NCI-H1694 treated with DMSO at 0.1 percent for 48 hours (cell line): ENCODE measurements at places on chromosomes 12 and 14.

DNA sequence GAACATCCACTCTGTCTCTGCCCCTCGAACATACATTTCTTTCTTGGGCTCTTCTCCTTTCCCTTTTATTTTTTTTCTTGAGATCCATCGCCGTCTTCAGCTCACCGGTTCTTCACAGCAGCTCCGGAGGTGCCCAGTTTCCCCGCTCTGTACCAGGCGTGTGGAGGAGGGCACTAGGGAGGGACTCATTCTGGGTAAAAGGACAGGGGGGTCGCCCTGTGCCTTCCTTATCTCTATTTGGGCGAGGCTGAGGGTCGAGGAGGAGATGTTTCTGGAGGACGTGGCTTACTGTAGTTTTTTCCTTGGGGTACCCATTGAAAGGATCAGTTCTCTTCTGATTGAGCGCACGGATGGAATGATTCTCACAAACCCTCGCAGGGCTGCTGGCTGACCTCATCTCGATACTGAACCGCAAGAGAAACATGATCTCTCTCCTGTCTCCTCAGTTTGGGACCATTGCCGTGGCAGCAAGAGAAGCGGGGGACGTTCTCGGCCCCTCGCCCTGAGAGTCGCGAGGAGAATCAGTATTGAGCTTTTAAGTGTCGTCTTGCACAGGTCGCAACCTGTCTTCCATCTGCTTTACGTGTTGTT is 386 bp downstream of the LIN52 start:
- DNase-seq, result no peak

GRCh38 chr12:49227713-49228112 is 37.2 kb upstream of the TUBA1C start:
- DNase-seq, result peak; percentile 85

DNA sequence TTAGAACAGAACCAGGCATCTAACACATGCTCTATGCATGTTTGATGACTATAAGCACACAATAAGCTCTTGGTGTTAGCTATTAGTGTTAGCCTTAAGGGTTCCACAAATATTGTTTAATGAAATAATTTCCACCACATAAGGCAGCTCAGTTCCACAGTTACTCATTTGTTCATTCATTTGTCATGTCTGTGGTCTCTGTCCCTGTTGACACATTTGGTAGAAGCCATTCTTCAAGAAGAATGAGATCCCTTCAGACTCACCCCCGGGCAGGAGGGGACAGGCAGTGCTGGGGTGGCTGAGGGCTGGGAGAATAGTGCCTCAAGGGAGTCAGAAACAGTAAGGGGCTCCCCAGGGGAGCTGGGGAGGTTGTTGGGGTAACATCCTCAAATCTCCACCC is 3.7 kb upstream of the FAIM2 start:
- no peak for DNase-seq

- no peak for DNase-seq
Observed at GRCh38 chr12:109523504-109523903, 46.1 kb downstream of the UBE3B start.

DNA sequence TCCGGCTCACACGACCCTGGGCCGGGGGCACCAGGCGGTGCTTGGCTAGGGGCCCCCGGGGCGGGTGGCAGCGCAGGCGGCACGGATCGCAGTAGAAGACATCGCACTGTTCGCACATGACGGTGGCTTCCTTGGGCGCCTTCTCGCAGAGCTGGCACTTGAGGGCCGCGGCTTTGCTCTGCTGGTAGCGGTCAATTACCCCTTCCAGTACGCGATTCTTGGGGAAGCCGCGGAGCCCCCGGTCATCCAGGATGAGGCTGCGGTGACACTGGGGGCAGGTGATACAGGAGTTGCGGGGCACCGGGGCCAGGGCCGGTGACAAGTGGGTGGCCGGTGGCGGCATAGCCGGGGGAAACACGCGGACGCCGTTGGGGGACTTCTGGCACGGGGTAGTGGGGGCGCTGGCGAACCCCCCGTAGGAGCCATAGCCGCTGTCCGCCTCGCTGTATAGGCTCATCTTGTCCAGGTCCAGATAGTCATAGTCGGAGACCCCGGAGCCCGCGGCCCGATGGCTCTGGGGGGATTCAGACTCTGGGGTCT is 553 bp downstream of the TRIM9 start:
- no peak for DNase-seq

GRCh38 chr12:79897617-79898016 is 37.3 kb downstream of the PPP1R12A start:
- no peak for DNase-seq

DNA sequence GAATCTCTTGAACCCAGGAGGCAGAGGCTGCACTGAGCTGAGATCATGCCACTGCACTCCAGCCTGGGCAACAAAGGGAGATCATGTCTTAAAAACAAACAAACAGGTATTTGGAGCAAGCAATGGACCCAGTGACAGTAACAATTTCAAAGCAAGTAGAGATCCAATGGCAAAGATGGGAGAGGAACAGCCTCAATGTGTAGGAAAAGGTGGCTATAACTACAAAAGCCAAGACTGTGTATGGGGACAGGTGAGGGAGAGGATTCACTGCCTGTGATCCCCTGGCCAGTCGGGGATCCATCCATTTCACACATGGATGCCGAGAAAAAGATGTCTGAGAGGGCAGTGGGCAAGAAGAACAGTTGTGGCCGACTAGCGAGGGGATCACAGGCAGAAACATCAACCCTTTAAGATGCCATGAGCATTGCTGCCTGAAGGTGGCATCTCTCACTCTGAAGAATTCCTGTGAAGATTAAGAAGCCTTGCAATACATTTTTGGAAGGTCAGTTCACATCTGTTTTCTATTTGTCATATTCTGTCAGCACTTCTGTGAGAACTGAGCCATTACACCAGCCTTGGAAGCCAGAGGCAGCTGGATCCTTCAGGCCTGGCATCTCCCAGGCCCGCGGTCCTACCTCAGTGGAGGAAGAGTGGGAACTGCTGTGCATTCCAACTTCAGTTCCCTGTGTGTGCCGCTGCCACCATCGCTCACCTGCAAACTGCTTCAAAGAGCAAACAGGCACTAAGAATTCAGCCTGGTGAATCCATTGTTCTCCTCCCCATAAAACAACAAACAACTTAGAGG is 54.5 kb upstream of the FRS2 start:
- no peak for DNase-seq

GRCh38 chr12:85681333-85681732 is 154.9 kb downstream of the RASSF9 start:
- no peak for DNase-seq

DNA sequence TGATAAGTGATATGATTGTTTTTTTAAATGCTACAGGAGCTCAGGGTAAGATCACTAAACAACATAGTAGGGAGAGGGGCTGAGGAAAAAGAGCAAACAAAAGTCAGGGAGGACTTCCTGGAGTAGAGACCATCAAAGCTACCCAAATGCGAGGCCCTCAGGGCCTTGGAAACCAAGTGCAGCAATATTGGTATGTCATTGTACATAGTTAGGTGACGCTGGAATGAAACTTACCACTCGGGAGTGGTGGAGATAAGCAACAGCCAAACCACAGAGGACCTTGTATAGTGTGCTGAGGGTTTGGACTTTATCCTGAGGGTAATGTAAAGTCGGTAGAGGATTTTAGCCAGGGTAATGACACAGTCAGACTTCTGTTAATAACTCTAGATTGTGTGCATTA is 13.8 kb downstream of the KITLG start:
- no peak for DNase-seq

DNA sequence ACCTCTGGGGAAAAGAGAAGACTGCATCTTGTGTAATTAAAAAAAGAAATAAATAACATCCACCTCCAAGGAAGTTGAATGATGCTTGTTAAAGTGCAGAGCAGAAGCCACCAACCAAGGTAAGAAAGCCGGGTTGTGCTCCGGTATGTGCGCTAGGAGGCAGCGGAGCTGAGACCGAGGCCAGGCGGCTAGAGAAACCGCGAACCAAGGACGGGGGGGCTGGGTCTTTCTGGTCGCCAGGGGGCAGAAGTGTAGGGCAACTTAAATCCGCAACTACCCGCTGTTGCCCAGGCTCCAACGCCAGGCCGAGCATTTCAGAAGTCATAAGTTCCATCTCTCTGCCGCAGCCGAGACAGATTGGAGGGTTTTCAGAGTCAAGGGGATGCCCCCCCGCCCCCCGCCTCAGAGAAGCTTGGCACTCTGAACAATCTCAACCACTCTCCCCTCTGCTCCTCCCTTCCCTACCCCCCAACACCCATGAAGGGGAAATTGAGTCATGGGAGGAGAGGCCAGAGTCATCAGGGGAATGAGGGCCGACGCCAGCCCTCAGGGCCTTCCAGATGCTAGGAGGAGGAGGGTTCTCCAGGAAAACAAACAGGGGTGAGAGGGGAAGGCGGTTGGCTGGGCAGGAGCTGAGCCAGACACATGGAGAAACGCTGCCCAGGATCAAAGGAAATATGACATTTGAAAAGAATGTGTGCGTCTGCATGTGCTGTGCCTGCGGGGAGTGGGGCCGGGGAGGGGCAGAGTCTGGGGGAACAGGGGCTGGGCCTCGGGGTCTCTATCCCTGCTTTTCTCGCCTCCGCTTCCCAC is 2.2 kb upstream of the NFATC4 start:
- DNase-seq, result peak; percentile 92

DNA sequence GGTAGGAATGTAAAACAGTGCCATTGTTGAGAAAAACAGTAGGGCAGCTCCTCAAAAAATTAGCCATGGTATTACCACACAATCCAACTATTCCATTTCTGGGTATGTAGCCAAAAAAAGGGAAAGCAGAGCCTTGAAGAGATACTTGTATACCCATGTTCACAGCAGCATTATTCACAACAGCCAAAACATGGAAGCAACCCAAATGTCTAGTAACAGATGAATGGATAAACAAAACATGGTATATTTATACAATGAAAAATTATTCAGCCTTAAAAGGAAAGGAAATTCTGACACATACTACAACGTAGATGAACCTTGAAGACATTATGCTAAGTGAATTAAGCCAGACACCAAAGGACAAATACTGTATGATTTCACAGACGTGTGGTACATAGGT is 67.6 kb upstream of the GNG2 start:
- no peak for DNase-seq

DNA sequence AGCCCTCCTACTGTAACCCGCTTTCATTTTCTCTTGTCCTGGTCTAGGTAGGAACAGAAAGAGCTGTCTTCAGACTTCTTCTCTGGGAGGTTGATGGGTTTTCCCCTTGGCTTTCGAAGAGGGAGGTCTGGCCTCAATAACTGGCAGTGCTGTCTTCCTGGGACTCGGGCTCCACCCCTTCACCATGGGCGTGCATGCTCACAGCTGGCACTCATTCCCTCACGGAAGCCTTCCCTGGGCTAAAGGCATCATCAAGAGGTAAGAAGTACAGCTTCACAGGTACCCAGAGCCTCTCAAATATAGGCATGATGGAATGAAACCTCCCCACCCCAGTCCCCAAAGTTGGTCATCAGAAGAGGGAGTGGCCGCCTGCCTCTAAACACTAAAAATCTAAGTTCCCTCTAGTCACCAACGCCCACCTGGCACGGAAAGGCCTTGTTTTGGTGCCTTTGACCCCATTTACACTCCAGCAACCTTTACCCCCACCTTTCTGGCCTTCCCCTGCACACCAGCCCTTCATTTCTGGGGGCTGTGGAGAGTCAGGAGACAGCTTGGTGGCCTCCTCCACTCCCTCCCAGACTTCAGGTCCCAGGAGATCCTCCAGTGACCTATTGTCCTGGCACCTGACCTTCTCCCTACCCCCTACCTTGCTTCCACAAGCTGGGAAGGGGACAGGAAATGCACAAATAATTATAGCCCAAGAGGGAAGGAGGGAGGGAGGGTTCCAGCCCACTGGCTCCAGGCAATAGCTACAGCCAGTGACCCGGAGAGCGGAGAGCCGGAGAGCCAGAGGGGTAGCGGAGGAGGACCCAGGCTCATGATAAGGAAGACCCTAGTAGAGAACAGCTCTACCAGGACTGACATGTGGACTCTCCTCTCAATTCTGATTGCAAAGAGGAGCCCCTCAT is 2.8 kb downstream of the RAPGEF3 start:
- no peak for DNase-seq

- no peak for DNase-seq
Observed at GRCh38 chr12:26455936-26456574, 260.7 kb downstream of the SSPN start.

GRCh38 chr12:108670066-108670631 is 36.5 kb upstream of the SELPLG start:
- no peak for DNase-seq

- DNase-seq, result no peak
Observed at GRCh38 chr14:68583548-68584280, 209.2 kb downstream of the ZFP36L1 start.

DNA sequence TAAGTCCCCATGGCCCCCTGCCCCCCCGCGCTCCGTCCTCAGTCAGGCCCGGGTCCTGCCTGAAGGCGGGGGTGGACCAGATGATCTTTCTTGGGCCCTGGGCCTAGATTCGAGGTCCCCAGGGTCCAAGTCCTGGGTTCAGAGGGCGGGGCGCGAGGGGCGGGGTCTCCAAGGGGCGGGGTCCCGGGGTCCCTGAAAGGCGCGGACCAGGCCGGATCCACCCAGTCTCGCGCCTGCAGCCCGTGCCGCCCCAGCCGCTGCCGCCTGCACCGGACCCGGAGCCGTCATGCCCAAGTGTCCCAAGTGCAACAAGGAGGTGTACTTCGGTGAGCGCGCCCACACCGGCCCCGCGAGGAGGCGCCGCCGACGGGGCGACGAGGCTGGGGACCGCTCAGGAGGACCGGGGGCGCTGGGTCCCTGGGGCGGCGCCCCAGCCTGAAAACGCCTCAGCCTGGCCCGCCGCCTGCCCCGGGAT is 325 bp downstream of the CRIP1 start:
- no peak for DNase-seq

DNA sequence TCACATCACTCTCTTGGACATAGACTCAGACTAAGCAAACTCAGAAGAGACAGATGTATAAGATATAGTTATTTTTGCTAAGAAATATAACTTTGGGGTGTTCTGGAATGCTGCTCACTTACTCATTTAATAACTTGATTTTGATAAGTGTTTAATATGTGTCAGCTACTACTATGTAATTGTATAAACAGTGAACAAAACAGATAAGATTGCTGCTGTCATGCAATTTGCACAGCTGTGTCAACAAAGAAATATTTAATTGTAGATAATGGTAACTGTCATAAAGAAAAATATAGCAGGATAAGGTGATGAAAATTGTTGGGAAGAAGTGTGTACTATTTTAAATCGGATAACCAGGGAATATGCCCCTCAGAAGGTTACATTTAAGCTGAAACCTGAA is 84.1 kb upstream of the ZDHHC17 start:
- DNase-seq, result no peak

DNA sequence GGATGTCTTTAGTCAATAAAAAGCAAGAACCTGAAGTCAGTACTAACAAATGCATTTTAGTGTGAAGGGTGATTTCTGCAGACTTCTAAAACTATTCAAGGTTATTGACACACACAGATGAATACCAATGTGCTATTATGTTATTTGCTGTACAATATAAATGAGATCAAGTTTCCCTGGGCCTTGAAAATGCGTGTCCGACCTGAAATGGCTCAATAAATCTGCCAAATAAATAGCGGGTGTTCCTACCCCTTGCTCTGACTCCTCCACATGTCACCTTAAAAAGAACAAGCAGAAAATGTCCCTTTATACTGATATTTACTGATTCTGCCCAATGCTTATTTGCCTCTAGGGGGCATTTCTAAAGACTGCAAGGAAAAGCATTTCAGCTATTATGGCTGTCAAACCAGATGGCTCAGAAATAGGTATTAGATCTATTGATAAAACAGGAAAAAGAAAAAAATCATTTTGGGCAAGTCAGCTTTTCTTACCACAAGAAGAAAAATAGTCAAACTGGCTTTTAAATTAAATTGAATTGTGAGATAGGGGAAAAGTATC is 367.3 kb upstream of the KITLG start:
- no peak for DNase-seq

GRCh38 chr14:103122947-103123633 is at the start of gene TNFAIP2:
Gene TNFAIP2, plus strand, starts transcription at chr14:103123461. Its CDS starts 2,997 bp downstream, at chr14:103126458.
- no peak for DNase-seq

GRCh38 chr12:132444283-132444682 is 45.7 kb upstream of the FBRSL1 start:
- DNase-seq, result no peak

GRCh38 chr12:70186436-70186835 is 56.8 kb upstream of the CNOT2 start:
- peak; percentile 14 for DNase-seq
